T-helper 2 cell (primary cell): ENCODE measurements at places on chromosomes 16 and 17.
A peak's percentile ranks its signal among the peaks of the same experiment; 100 is the strongest.

DNA sequence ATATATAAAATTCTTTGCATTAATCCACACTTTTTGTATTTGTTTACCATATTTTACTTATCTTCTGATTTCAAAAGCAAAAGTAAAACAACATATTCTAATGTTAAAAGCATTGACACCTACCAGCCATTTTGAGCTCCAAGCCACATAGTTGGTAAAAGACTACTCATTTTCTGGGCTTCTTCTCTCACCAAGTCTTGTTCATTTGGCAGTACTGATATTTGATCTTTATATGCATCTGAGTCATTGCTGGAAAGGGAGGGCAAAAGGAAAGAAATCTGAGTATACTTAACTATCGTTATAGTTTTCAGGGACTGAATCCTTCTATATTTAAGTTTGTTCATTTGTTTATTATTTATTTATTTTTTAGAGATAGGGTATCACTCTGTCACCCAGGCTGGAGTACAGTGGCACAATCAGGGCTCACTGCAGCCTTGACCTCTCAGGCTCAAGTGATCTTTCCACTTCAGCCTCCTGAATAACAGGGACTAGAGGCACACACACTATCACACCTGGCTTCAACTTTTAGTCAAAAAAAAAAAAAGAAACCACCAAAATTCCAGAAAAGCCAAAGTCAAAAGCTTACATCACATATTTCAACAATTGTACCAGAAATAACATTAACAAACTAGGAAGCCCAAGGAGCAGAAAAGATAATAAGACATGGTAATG, 121.0 kb upstream of the TOB1 start:
- DNase-seq, result peak; percentile 54

GRCh38 chr17:64300699-64300965, 37.6 kb upstream of the TEX2 start:
- no peak for DNase-seq

DNA sequence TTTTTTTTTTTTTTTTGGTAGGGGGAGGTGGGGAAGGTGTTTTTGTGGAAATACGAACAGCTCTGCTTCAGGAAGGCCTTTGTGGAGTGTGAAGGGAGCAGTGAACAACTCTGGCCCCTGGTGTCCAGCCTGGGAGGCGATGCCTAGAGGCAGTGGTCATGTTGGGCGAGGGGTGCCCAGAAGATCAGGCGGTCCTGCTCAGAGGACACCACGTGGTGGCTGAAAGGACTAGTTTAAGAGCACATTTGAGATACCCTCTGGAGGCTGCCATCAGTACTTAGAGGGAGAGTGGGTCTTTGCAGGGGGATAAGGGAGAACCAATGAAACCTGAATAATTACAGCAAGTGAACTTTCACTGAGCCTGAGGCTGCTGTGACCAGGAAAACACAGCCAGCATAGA, 40.1 kb upstream of the RHOT1 start:
- no peak for DNase-seq

- no peak for DNase-seq
Measured at GRCh38 chr16:85709766-85710585, 21.2 kb upstream of the GINS2 start.

DNA sequence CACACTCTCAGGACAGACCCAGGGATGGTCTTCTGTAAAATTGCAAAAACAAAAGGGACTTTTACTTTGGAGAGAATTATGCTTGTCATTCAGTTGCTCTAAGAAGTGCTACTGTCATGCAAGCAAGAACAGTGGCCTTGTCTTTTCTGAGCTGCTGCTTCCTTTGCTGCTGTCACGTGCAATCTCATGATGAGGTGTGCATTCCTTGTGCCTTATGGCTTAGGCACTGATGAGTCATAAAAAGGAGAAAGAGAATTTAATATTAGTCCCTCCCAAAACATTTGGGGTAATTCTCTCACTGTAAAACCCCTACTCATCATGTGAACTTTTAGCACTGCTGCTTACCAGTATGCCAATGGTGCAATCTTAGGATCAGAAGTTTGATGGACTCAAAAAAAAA, 2051.3 kb downstream of the TP53TG3F start:
- no peak for DNase-seq

DNA sequence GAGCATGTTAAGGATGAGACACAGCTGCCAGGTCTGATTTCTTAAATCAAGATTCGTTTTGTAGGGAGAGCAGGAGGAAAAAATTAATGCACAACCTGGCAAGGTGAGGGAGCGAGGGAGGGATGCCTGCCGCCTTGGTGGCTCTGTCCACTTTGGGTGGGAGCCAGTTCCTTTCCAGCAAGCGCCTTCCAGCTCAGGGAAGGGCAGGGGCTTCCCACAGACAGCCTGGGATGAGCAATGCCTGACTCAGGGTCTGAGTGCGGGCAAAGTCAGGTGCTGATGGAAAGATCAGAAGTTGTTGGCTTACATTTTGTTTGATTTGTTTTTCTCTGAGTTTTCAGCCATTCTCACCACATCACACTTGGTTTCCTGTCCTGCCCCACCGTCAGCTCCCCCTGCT, 220.7 kb downstream of the ENGASE start:
- no peak for DNase-seq

DNA sequence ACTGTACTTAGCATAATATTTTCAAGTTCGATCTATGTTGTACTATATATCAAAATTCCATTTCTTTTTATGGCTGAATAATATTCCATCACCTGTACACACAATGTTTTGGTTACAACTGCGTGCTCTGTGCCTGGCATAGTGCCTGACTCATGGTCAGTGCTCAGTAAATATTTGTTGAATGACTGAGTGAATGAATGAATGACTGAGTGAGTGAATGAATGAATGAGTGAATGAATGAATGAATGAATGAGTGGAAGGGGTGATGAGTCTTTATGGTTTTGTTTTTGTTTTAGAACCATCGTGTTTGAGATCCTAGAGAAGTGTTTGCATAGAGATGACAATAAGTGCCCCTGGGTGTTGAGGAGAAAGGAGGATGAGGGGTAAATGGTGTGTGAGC, 155.3 kb downstream of the MRM1 start:
- no peak for DNase-seq

DNA sequence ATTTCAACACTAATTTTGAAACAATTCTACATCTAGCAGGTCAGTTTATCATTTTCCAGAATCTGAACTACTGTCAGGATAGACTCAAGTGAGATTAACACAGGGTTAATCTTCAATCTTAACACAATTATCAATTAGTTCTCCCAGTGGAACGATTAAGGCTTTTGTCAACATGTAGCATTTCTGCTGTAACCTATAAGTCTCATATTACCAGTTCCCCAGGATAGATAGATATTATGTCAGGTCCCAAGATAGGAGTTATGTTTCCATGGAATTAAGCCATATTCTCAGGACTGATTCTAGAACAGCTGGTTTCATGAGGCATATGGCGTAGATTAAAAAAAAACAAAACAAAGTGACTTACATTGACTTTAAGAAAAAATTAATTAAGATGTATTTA, 4.4 kb upstream of the FBF1 start:
- DNase-seq, result no peak

DNA sequence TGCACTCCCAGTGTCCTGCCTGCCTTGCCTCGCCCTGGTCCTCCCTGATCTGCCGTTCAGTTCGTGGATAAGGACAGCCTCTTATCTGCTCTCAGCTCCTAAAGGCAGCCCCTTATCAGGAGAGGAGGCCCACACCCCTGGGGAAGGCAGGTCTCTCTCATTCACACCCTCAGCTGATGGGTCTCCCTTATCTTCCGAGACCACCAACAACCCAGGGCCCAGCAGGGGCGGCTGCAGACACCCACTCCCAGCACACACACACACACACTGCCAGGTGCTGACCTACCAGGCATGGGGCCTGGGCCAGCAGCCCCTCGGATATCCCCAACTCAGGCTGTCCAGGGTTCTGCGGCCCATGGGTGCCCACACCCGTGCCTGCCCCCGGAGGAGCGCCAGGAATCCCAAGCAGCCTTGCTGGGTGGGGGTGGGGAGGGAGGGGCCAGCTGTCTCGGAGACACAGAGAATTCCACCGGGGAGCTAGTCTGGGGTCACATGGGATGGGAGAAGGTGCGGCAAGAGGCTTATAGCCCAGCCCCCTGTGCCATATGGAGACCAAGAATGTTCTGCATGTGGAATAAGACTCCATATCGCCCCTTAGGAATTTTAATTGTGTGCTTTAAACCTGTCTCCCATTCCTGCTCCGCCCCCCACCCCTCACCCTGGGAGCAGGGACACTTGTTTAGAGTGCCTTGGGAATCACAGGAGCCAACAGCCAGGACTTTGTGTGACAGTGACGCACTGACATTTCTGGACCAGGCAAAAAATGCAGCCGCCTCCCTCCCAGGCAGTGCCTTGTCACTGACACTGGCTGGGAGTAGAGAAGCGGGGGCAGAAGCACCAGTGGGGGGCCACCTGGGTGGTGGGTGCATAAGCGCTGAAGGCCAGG, 41.9 kb upstream of the EMP2 start:
- DNase-seq, result no peak

GRCh38 chr17:65936013-65936412, 255.9 kb downstream of the CEP112 start:
- no peak for DNase-seq

- DNase-seq, result no peak
Measured at GRCh38 chr16:30351586-30352419, 3.3 kb downstream of the CD2BP2 start.

GRCh38 chr17:42964161-42964932, at the start of gene AARSD1:
Gene AARSD1 (minus strand): TSS chr17:42964454. CDS start chr17:42964440, 14 bp downstream.
- peak; percentile 76 for DNase-seq

- no peak for DNase-seq
Measured at GRCh38 chr16:29849505-29849904, 13.5 kb downstream of the CDIPT start.

DNA sequence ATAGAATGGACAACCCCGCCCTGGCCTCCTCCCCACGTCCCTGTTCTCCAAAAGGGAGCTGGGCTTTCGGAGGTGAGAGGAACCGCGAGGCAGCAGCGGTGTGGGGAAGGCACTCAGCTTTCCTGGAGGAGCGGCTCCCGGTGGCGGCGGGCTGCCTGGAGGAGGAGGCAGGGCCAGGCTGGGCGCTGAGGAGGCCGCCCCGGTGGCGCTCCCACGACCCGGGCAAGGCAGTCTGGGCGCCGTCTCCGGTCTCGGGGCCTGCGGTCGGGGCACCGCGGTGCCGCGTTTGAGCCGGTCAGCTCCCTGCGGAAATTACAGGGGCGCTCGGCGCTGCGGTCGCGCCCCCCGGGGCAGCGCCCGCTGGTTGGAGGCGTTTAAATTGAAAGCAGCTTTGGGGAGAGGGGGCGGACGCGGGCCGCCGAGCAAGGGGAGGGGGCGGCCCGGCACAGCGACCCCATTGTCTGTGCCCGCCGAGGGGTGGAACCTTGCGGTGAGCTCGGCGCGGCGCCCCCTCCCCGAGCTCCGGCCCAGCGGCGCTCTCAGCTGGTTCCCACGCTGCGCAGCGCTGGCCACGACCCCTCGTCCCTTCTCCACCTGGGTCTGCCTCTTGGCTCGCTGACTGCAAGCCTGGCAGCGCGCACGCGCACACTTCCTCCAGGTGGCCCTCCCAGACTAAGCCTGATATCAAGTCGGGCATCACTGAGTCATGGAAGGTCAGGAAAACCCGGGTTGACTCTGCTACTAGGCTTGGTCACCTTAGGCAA, 58.7 kb upstream of the DLX4 start:
- peak; percentile 9 for DNase-seq

- no peak for DNase-seq
Measured at GRCh38 chr17:44247440-44247841, 20.5 kb downstream of the SLC4A1 start.

- DNase-seq, result no peak
Measured at GRCh38 chr17:50180620-50181019, 14.8 kb downstream of the SGCA start.

GRCh38 chr16:89358030-89359005, 132.0 kb downstream of the ANKRD11 start:
- peak; percentile 91 for DNase-seq

- peak; percentile 77 for DNase-seq
Measured at GRCh38 chr17:39653662-39654331, 11.4 kb upstream of the TCAP start.

DNA sequence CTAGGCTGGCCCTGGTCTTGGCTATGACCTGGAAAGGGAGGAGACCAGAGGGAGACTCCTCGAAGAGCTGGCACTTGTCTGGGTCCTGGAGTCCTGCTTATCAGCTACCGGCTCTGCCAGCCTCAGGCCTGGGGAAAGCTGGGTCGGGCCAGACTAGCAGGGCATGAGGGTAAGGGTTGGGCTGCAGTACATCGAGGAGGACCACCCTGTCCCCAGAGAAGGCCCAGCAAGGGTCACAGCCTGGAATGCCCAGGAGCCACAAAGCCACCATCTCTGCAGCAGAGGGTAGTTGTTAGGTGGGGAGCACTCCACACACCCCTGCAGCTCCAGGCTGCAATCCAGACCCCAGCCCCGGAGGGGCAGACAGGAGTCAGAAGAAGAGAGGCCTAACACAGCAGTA, 54.0 kb downstream of the SLC6A2 start:
- DNase-seq, result no peak

GRCh38 chr17:78278139-78278741, 46.8 kb downstream of the TMEM235 start:
- DNase-seq, result no peak

GRCh38 chr17:77645072-77646045, 313.1 kb upstream of the TNRC6C start:
- DNase-seq, result peak; percentile 37

GRCh38 chr17:2445638-2446037, 44.8 kb upstream of the MNT start:
- DNase-seq, result no peak

DNA sequence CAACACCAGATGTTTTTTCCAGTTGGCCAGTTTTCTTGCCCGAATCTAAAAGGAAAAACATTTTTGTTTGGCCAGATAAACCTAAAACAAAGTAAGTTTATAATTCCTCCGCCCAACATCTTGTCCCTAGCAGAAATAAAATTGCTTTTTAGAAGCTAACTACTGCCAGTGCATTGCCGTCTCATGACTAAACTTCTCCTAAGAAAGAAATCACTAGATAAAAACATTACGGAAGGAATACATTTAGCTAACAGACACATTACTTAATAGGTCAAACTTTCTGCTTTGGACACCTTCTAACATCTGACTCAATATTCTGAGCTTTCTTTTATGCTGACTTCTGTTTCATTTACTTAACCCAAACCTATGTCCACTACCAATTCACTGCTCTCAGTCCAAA, 36.2 kb downstream of the FBXL20 start:
- no peak for DNase-seq

DNA sequence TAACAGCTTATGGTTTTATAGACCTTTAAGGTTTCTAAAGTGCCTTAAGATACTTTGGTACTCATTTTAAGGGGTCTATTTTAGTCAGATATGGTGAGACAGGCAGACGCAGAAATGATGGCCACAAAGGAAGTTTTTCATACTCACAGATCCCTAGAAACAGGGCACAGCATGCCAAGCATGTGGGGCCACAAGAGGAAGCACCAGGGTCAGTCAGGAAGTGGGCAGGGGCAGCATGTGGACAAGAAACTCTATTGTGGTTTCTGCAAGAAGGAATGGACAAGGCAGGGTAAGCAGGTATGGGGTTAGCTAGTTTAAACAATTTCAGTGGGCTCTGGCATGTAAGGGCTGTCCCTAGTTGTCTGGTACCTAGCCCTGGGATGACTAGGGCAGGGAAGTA, 8.5 kb downstream of the EFCAB3 start:
- no peak for DNase-seq

- no peak for DNase-seq
Measured at GRCh38 chr17:51004249-51004648, 116.4 kb downstream of the SPAG9 start.

- DNase-seq, result no peak
Measured at GRCh38 chr16:17377360-17378324, 93.1 kb downstream of the XYLT1 start.
